ENCODE measurements at places on chromosomes 5 and 9. TPM values are rescaled to one million over a fixed set of nuclear protein-coding genes. Genes with fewer than 3 reads are reported as not detected.

The EGR1 gene
- 19.6 TPM for polyA plus RNA-seq

The MSMP gene
- not detected for polyA plus RNA-seq

The PCDHB5 gene
- polyA plus RNA-seq, result 2.1 TPM

The FGD3 gene
- not detected for polyA plus RNA-seq

The SPACA9 gene
- 24.8 TPM for polyA plus RNA-seq

The MZB1 gene
- not detected for polyA plus RNA-seq

The PTPRD gene
- polyA plus RNA-seq, result 17.0 TPM

The PCDHGA8 gene
- polyA plus RNA-seq, result 0.13 TPM

All from Purkinje cell (primary cell).